ENCODE measurements at places on chromosomes 3 and 15.

DNA sequence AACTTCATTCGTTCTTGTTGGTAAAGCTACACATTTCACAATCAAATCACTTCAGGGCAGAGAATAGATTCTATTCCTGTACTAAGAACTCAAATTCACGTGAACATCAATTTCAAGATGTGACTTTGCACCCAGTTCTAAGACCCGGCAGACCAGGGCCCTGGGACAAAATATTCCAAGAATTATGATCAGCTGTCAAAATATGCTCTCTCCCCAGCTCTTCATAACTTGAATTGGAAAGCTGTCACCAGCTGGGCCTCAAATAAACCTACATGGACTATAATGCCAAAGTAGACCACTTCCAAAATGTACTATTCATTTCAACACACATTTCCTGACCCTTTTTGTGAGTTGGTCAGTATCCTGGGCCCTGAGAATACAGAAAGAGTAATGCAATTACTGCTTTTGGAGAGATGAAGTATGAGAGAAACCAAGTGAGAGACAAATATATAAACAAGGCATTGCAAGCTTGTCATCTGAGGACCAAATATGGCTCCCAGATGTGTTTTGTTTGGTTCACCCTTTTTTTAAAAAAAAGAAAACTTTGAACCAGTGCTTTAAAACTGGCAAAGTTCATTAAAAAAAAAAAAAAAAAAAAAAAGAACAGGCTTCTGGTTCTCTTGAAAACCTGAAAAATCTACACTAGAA lies 14.9 kb downstream of the MAGI1 start:
- no peak for DNase-seq

- DNase-seq: no peak
Measured at GRCh38 chr15:89576417-89576773, 1.1 kb downstream of the TICRR start.

- no peak for DNase-seq
Measured at GRCh38 chr3:70832834-70833205, 520.4 kb upstream of the MDFIC2 start.

DNA sequence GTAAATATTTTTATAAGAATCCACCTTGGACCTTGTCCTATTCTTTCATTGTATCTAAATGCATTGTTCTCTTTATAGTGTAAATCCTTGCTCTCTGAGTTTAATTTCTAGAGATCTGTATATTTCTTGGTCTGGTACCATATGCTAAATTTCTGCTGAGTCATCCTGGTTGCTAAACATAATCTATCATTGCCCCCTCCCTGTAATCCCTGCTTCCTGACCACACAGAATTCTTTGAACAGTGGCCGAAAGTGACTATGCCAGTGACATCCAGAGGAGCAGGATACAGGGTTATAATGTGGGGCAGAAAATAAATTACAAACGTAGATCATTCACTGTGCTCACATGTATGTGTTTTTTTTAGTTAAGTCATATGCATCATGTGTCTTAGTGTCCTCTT lies 143.1 kb downstream of the DIPK2A start:
- DNase-seq: no peak

DNA sequence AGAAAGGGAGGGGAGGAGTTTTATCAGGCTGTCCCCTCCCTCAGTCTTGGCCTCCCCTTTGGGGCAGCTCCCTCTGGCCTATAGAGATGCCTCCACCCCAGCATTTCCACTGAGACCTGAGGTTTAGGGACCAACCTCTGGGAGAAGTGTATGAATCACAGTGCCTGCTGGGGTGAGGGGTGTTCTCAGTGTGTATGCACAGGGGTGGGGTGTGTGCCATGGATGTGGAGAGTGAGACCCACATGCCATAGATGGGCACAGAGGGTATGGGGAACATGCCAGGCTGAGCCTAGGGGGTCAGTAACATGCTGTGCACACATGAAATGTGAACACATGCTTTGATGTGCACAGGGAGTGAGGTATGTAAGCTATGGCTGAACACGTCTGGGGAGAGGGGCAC lies 12.4 kb upstream of the ANKRD63 start:
- DNase-seq: no peak

DNA sequence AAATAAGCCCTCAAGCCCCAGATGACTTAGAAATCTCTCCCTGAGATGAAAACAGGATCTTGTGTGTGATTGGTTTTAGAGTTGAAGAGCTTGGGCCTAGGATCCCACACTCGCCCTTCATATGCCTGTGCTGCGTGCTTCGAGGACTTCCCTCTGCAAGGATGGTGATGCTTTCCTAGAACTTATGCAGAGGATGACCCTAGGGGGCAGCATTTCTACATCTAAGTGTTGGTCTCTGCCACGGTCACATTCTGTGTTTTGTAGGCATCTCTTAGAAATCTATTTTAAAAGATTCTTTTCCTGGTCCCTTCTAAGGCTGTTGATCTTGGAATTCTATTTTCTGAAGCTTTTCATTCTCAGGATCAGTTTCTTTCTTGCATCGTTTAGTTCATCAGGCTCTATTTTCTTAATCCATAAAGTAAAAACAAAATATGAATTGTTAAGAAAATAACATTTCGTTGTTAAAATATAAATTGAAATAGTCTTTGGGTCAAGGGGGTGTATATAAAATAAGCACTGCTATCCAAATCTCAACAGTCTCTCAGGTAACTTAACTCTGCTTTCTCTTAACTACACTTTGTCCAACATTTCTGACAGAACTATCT lies 45.7 kb downstream of the WDR76 start:
- DNase-seq: peak; percentile 52

DNA sequence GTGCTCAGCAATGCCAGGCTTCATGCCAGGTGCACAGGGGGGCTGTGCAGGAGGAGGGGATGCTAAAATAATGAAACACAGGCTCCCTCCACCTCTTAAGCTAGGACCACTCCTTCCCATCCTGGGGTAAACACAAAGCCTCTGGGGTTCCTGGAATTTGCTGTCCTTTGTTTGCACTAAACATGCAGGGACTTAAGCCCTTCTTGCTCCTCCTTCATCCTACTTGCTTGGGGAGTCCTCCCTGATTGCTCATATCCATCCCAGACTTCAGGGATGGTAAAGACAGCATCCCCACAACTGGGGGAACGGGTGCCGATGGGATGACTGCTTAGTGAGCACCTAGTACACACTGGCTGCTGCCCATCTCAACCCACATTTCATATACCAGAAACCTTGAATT lies 5.1 kb downstream of the LINGO1 start:
- no peak for DNase-seq

DNA sequence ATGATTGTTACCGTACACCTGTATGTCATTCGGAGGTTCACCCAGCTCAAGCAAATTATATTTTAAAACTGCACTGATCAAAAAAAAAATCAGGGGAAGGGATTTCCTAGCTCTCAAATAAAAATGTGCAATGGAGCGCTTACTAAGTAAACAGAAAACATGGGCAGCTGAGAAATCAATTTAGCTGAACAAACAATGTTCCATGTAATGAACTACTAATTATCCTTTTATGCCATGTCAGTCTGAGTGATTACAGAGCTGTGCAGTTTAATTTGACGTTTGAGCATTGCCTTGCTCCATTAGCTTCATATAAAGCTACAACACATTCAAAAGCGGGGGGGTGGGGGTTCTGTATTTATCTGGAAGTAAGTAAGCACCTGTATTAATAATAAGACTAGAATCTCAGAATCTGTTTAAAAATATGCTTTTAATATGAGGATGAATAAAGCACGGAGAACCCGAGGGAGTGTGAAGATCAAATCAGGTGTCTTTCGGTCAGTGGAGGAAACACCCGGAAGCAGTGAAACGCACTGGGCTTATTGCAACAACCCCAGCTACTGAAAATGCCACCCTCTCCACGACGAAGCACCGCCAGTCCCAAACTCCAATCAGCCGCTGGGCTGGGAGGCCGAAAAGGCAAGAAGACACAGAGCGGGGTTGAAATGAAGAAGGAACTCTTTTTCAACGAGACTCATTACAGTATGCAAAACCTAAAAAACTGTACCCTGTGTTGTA lies 196.5 kb upstream of the ATP11B start:
- DNase-seq: no peak

DNA sequence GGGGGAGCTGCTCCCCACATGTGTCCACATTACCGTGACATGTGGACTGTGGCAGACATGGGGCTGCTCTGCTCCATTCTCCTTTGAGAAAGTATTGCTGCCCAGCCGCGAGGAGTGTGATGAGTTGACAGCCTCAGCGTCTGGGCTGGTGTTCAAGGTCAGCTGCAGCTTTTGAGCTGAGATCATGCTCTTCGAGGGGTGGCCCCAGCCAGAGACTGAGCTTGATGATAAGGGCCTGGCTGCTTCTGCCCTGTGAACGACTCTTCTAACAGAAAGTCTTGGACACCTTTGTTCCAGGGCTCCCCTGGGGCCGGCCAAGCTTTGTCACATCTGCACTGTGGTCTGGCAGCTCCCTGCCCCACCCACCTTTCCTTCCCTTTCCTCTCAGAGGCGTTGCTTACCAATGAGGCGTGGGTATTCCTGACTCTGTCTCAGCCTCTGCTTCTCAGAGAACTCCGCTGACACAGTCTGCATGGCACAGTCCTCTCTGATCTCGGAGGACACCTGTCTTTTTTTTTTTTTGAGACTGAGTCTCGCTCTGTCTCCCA lies 86.6 kb downstream of the CHRD start:
- no peak for DNase-seq

DNA sequence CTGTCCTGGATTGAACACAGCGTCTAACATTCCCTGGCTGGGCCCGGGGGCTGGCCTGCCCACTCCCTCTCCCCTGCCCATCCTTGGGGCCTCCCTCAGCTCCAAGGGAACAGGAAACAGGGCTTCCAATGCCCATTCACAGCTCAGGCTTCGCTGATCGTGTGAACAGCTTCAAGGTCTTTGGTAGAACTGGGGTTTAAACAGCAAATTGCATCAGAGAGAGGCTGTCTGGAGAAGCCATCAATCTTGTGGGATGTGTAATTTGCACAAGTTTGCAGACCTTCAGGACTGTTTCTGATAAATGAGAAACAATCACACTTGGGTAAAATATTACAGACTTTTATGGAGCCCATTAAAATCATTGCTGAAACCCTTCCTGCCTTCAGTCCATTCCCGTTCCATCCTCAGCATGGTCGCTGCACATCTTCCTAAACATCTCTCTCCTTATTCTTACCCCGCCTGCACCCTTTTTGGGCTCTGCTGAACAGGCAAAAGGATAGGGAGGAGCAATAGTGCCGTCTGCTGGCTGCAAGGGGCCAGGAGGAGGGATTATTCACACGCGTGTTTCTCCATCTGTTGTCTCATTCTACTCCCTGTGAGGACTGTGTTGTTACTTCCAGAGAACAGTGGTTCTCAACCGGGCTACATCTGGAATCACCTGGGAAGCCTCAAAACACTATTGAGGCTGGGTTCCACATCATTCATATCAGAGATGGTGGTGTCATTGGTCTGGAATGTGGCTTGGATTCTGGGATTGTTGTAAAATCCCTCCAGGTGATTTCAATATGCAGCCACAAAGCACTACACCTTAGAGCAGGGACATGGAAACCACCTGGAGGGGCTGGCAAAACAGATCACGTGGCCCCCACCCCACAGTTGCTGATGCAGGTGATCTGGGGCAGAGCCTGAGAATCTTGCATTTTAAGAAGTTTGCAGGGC lies 116.3 kb downstream of the CLSTN2 start:
- DNase-seq: no peak

- DNase-seq: no peak
Measured at GRCh38 chr3:195385526-195385925, 57.3 kb downstream of the ACAP2 start.

- DNase-seq: no peak
Measured at GRCh38 chr3:124283652-124284023, 291.7 kb upstream of the ROPN1 start.

DNA sequence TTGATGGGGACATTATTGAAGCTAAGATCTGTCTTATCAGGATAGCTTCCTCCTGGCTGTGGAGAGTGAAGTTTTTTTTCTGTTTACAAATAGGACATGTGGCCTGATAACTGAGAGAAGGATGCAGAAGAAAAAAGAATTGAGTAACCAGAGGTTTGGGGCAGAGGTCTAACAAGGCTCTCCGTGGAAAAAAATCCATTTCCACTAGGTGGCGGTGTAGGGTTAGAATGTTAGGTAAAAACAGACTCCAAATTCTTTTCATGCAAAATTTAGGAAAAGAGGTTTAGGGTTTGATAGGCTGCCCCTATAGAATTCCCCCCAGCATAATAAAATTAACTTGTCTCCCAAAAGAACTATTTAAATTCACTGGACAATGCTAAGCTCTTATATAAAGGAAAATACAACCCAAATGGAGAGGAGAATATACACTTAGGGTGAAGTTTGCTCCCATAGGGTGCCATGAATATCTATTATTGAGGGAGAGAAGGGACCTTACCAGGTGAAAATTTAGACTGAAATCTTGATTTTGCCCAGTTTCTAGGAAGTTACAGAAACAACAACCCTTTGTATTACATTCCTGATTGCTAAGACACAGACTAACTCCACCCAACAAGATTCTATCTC lies 1560.4 kb downstream of the OTOL1 start:
- peak; percentile 21 for DNase-seq

DNA sequence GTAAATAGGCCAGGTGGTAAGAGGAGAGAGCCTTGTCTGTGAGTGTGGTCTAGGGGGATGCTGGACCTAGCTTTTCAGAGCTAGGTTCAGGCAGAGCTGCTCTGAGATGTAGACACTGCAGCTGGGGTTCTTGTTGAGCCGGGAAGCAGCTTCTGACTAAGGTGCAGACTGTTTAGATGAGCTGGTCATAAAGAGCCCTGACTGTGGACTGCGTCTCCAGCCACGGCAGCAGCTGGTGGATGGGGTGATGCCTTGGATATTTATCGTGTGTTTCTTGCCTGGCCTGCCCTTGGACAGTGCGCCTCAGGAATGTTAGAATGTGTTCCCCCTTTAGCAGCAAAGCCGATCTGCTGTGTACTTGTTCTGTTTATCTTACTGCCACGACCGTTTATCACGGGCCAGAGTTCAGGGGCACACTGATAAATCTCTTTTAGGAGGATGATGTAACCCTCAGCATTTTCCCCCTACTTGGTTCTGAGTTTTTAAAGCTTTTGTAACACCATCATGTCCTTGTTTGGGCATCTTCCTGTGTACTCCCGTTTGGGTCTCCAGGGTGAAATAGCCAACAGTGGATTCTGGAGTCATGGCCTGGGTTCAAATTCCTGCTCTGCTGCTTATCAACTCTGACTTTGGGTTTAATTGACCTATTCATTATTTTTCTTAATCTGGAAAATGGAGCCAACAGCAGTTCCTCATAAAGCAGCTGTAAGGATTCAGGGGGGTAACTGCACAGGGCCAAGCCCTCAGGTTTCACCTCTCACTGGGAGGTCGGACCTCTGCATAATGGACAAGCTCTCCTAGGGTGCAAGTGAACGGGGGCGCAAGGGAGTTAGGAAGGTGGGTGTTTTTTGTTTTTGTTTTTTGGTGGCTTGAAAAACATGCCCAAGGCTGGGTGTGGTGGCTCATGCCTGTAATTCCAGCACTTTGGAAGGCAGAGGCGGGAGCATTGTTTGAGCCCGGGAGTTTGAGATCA lies 51.4 kb downstream of the FLNB start:
- no peak for DNase-seq

Data from HFF-Myc (cell line).